T-helper 1 cell (primary cell): ENCODE measurements at places on chromosomes 12 and 14.

DNA sequence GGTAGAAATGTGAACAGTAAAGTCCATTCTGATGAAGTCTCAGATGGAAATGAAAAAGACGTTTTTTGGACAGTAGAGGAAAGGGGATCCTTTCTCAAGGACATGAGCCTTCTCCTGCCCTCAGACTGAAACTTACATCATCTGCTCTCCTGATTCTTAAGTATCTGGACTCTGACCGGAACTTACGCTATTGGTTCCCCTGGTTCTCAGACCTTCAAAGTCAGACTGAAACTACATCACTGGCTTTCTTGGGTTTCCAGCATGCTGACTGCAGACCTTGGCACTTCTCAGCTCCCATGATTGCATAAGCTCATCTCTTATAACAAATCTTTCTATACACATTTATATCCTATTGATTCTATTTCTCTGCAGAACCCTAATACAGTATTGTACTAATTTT is 291.0 kb downstream of the SNAPC1 start:
- DNase-seq, result no peak

DNA sequence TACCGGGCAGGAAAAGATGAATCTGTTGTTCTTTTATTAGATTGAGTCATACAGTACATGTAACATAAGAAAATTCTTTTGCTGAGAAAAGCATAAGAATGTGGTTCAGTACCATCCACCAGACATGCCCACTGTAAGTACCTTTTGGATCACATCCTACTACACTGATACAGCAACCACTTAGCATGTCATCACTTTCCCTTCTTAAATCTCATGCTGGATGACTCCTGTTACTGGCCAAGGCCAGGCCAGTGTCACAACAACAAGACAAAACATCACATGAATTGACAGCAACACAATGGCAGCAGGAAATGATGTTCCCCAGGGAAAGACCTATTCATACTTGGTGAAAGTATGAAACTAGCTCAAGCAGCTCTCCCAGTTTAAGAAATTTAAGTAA is 46.4 kb downstream of the STXBP6 start:
- no peak for DNase-seq

GRCh38 chr12:109153821-109154441 is 37.5 kb downstream of the ACACB start:
- no peak for DNase-seq

- DNase-seq, result no peak
These were observed 22.9 kb downstream of the NDUFA12 start for GRCh38 chr12:94980577-94980976.

GRCh38 chr14:59532419-59532818 is 44.2 kb downstream of the CCDC175 start:
- no peak for DNase-seq

DNA sequence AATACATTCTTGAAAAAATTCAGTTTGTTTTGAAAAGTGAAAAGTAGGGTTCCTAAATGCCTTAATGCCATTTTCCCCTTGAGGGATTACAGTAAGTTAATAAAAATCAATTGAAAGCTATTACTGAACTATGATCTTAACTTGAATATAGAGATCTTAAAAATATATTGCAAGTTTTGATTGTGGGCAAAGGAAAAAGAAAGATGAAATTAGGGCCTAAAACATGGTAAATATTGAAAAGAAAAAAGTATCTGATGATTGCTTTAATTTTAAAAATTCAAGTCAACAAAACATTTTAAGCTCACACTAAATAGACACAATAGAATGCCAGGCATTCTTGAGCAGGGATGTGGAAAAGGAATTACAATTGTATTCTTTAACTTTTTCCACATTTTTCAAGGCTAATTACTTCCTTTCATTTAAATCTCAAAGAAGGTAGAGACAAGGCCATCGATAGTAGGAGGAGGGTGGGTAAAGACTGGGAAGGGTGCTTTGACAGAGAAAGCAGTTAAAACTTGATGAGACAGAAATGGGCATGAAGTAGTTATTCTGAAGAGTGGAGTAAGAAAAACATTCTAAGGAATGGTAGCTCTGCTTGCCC is 294.4 kb downstream of the NELL2 start:
- no peak for DNase-seq

DNA sequence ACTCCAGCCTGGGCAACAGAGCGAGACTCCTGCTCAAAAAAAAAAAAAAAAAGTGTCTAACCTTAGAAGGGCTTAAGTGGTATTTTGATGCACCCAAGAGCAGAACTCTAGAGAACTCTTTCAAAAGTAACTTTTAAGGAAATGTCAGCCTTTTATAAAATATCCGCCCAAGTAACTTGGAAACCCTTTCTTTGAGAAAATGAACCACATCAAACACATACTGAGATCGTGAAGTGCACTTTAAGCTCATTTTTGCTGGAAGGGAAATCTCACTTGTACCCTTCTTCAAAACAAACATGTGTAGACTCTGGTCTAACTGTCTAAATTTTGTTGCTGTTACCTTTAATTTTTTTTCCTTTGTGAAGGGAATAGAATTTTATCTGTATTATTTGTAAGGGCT is 5.5 kb downstream of the C12orf56 start:
- no peak for DNase-seq

DNA sequence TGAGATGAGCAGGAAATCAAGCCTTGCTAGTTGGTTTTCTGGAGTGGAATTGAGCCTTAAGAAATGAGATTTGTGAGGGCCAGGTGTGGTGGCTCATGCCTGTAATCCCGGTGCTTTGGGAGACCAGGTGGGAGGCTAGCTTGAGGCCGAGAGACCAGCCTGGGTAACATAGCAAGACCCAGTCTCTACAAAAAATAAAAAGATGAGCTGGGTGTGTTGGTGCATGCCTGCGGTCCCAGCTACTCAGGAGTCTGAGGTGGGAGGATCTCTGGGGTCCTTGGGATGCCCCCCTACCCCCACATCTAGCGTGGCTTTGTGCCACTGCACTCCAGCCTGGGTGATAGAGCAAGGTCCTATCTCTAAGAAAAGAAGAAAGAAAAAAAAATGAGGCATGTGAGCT is 104.2 kb upstream of the RTL1 start:
- DNase-seq, result no peak

GRCh38 chr12:27548301-27549199 is 24.5 kb downstream of the PPFIBP1 start:
- DNase-seq, result no peak

DNA sequence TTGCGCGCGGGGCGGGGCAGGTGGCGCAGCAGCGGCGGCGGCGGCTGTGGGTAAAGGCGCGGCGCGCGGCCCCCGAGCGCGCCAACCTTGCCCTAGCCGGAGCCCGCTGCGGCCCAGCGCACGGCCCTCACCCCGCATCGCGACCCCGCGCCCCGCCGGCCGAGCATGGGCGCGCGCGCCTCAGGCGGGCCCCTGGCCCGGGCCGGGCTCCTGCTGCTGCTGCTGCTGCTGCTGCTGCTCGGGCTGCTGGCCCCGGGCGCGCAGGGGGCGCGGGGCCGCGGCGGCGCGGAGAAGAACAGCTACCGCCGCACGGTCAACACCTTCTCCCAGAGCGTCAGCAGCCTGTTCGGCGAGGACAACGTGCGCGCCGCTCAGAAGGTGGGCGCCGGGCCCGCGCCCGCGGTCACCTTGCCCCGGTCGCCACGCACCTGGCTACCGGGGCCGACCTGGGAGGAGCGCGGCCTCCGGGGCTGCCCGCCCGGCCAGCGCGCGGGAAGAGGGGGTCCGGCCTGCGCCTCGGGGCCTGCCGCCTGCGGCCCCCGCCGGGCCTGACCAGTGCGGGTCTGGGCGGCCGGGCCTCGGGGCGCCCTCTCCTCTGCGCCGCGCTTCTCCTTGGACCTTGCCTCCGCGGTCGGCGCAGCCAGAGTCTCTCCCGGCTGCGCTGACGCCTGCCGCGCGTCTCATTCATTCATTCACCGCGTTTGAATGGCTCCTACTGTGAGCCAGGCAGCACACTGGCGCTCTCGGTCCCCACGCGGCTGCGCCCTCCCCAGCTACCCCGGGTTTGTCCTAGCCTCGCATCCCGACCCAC is at the start of gene BRI3BP:
Gene BRI3BP (plus strand): TSS at position 20 of the 811 bp plus-strand sequence. CDS start 146 bp downstream, at position 166.
- no peak for DNase-seq

- no peak for DNase-seq
These were observed 515.7 kb upstream of the ATXN7L3B start for GRCh38 chr12:74021937-74022336.

GRCh38 chr12:48197549-48197970 is 5.5 kb downstream of the OR10AD1 start:
- DNase-seq, result peak; percentile 51

- no peak for DNase-seq
These were observed 893.2 kb downstream of the SLC16A7 start for GRCh38 chr12:60489071-60489470.

- DNase-seq, result no peak
These were observed 581 bp downstream of the ARG2 start for GRCh38 chr14:67620217-67620785.

DNA sequence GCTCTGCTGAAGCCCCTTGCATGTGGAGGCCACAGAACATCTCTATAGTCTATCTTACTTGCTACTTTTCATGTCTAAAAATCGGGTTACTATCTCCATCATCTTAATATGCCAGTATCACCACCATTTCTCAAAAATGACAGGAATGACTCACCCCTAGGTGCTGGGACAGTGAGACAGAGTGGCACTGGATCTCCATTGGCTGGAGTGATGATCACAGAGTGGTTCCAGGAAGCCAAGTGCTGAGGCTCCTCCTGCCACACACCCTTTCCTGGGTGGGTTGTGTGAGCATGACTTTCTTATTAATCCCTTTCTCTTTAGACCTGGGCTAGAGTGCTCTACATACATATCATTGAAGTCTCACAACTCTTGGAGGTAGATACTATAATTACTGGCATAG is 3.3 kb upstream of the ASCL1 start:
- DNase-seq, result no peak

- no peak for DNase-seq
These were observed 20.5 kb upstream of the DLK1 start for GRCh38 chr14:100706200-100706599.

DNA sequence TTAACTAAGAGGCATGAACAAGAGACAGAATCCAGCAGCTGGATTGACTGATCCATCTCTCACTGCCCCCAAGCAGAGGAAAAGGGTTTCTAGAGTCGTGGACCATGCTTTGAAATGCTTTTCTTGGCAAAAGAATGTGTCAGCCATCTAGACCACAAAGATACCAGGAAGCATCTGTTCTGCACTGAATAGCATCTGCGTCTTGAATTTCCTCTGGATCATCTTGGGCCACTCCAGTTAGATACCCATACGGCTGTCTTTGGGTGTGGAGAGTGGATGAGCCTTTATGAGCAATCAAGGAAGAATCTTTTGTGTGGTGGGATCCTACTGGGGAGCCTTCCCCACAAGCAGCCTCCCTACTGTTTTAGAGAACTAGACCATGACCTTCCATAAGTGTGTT is 16.0 kb upstream of the RFX4 start:
- no peak for DNase-seq

GRCh38 chr12:24394246-24394645 is 444.8 kb upstream of the SOX5 start:
- no peak for DNase-seq

- DNase-seq, result no peak
These were observed 26.2 kb downstream of the ATF1 start for GRCh38 chr12:50790081-50790480.

DNA sequence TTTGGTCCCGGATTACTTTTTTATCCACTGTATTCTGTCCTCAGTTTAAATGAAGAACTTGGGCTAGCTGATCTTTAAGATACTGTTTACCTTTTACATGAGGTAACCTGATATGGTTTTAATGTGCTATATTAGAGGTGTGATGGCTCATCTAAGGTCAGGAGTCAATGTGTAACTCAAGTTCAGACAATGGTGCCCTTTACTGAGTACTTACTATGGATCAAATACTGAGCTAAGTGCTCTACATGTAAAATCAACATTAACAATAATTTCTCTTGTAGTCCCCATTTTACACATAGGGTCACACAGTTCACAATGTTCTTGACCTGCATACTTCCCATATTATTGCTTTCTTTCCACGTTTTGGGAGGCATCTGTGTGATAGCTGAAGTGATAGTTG is 79.2 kb downstream of the CEP83 start:
- no peak for DNase-seq

DNA sequence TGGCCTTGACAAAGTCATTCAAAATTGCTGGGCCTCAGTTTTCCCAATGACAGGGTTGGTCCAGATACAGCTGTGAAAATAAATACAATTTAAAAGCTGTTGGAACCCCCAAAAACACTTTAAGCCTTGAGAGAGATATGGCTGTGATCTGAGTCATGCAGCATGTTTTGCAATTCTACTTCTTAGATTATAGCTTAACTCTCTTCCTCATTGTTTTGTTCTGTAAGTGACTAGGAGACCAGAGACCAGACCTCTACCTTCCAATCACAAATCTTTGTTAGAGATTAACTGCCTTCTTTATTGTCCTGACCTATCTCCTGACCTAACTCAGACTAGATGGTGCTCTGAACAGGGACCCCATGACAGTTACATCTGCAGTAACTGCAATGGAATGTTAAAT is 198.1 kb downstream of the STXBP6 start:
- DNase-seq, result no peak

GRCh38 chr14:20690848-20691640 is 2.5 kb downstream of the ANG start:
- DNase-seq, result peak; percentile 43

DNA sequence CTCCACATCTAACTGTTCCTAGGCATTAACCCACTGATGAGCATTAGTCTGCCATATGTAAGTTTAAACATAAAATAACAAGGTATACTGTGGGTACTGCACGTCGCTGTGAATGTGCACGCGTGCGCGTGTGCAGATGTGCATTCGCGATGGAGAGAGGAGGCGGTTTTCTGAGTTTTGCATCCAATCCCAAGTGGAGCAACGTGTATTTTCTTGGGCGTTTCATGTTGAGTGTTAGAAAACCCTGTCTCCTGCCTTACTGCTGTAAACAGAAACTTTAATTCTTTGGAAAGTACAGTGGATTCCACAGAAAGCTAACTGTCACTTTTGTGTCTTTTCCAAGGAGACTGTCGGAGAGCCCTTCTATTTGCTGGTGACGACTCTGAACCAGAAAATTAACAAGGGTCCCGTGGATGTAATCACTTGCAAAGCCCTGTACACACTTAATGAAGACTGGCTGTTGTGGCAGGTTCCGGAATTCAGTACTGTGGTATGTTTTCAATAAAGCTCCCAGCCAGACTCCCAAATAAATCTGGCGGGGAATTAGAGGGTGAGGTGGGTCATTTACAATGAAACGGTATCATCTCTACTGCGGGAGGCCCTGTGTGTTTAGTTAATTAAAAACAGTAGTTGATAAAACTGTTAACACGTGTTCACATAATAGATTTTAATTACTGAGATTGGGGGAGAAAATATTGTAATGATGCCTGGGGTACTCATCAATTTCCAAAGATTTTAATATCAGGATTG is 116.5 kb downstream of the PLXNC1 start:
- no peak for DNase-seq

DNA sequence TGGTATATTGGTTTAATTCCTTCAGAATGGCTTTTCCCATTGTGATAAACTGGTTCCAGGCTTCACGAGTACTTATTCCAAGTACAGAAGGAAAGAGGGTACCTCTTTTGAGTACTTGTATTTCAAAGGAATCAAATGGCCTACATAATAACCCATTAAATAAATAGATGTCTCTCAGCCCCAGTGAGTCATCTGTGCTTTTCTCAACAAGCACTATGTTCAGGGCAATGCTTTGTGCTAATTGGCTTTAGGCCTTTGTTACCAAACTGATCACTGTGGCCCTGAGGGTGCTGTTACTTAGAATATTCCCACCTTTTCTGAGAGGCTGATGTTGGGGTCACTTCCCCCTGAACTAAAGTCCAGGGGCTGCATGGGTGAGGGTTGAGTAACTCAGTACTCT is 107.1 kb downstream of the LRRK2 start:
- DNase-seq, result no peak
